ENCODE measurements at places on chromosomes 16 and 17.

- DNase-seq = no peak
Observed at GRCh38 chr17:11693284-11693683, 95.0 kb downstream of the DNAH9 start.

GRCh38 chr17:43846963-43847371 is at the start of gene CD300LG:
CD300LG (plus strand) TSS chr17:43847176; CDS start chr17:43847217, 41 bp downstream.
- no peak for DNase-seq

DNA sequence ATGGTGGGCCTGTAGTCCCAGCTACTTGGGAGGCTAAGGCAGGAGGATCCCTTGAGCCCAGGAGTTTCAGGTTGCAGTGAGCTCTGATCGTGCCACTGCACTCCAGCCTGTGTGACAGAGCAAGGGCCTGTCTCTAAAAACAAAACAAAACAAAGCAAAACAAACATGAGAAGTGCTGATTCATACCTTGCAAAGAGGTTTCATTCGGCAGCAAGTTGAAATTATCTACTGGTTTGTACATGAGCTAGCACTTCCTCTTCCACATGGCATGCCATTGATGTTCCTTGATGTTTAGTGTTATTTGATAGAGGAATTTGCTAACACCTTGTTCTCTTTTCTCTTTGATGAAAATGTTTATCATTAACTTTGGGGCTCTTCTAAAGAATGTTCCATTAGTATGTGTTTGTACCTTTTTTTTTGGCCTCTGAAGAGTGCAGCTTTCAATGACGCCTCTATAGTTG is 50.6 kb downstream of the SPECC1 start:
- no peak for DNase-seq

- DNase-seq = no peak
Observed at GRCh38 chr17:65742403-65743307, 181.2 kb upstream of the AXIN2 start.

GRCh38 chr16:1057252-1057932 is 15.2 kb upstream of the SSTR5 start:
- peak; percentile 57 for DNase-seq

DNA sequence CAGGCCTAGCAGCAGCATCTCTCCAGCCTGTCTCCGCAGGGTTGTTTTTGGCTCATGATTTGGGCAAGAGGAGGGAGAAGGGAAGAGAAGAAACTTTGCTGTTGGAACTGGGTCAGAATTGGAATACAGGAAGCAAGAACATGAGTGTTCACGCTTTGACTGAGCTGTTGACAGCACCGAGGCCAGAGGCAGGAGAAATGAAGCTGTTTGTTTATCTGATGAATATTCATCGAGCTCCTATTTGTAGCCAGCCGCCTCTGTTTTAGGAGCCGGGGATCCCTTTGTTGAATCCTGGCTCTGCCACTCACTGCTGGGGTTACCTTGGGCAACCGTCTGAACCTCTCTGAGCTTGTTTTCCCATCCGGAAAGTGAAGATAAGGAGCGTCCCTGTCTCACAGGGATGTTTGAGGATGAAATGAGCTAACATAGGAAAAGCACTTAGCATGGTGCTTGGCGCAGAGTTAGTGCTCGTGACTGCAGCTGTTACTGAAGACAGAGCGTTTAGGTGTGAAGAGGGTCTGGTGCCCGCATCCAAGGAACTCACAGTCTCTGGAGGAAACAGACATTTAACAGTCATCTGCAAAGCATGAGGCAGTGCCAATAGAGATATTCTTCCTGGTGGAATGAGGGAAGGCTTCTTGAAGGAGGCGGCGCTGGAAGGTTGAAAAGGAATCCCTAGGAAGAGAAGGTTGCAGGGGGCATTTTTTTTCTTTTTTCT is 29.2 kb downstream of the RAP1GAP2 start:
- DNase-seq = no peak

DNA sequence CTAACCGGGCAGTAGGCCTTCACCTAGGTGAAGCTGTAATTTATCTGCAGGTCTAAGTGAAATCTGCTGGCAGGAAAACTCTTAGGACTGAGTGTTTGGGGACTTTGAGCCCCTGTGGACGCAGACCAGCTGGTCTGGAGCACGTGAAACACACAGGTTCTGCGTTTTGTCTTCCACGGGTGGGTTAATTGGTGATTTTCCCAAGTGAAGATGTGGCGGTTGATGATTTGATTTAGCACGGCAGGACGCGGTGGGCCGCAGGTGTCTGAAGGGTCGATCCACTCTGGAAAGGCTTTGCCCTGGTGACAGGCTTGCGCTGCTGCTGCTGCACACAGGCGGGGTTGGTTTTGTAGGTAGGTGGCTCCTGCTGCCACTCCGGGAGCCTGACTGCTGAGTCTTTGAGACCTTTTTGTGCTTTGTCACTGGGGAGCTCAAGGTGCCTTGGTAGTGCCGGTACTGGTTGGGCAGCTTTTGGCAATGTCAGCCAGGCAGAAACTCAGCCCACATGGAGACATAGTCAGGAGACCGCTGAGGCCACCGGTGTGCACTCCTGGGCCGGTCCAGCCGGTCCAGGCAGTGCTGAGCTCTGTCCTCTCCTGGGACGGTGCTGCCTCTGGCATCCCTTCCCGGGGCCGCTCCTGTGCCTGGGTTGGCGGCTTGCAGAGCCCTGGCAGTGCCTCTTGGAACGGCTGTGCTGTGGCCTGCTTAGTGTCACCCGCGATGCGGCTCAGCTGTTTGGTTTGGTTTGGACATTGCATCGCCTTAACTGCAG is 2.3 kb downstream of the BAIAP2 start:
- DNase-seq = no peak

GRCh38 chr17:29722411-29723198 is 99.9 kb upstream of the CORO6 start:
- DNase-seq = peak; percentile 62

Measured in CD4-positive, alpha-beta T cell treated with Interleukin-1 beta for 1 hour (primary cell).